Cortex of kidney (tissue), 1 donor: ENCODE measurements at places on chromosomes 3 and 15.

- DNase-seq, result no peak
Observed at GRCh38 chr3:94862703-94863102, 799.8 kb downstream of the NSUN3 start.

GRCh38 chr15:39922462-39923092 lies 2.5 kb upstream of the GPR176 start:
- no peak for DNase-seq

- no peak for DNase-seq
Observed at GRCh38 chr3:49017971-49018706, at the start of gene DALRD3. DALRD3 (minus strand) TSS chr3:49018580; CDS start chr3:49018564, 16 bp downstream.

DNA sequence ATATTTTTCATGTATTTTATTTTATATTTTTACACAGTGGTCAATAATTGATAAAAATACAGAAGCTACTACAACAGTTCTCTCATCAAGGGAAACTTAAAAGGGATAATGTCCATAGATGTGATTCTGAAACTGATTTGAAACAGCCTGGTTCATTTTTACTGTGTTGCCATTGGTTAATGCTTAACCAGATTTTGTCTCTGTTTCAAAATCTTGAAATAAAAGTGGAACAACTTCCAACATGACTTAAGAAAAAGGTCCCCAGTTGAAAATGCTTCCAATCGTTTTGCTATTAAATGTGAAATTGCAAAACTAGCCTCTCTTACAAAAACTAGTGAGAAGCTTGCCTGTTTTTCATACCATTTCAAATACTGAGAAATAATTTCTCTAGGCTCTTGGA lies 240.7 kb downstream of the LPP start:
- DNase-seq, result no peak

DNA sequence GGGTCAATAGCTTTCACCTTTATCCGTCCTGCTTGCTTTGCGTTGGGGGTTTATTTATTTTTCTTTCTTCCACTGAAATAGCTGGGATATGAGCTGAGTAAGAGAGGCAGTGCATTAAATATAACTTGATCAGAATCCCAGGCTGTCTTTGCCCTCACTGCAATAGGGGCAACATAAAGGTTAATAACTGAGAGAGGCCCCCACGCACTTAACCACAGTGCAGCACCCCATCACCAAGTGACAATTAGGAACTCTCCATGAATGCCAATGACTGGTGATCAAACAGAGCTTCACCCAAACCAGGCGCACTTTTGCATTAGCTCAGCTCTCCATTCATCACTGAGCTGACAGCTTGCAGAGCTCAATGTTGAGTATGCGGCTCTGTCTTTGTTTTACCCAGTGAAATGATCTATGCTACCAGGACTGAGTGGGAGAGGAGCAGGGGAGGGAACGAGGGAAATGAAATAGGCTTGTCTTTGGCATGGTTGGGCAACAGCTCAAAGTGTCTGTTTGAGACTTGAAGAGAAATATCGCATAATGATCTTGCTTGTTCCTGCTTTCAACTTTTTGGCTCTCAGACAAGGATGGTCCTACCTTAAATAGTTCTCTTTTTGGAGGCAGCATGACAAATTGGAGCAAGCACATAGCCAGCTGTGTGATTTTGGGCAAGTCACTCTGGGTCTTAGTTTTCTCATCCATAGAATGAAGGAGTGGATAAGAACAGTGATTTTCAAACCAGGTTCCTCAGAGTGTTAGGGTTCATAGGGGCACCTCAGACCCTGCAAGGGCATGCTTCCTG lies 14.5 kb upstream of the GLCE start:
- DNase-seq, result no peak

- DNase-seq, result no peak
Observed at GRCh38 chr3:78798266-78798832, 969.4 kb downstream of the ROBO1 start.

DNA sequence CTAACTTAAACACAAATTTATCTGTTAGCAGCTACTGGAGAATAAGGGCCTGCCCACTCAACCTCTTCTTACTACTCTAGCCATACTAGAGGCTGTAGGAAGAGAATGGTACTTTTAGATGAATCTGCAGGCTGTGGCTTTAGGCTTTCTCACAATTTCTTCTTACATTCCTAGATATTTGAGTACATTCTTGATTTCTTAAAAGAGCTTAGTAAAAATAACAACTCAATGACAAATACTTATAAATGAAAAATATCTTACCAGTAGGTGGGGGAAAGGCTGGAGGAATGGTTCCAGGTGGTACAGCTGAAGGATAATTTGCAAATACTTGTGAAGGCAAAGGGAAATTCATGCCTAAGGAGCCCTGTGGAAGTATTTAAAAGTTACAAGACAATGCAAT lies 92.9 kb upstream of the GK5 start:
- no peak for DNase-seq

DNA sequence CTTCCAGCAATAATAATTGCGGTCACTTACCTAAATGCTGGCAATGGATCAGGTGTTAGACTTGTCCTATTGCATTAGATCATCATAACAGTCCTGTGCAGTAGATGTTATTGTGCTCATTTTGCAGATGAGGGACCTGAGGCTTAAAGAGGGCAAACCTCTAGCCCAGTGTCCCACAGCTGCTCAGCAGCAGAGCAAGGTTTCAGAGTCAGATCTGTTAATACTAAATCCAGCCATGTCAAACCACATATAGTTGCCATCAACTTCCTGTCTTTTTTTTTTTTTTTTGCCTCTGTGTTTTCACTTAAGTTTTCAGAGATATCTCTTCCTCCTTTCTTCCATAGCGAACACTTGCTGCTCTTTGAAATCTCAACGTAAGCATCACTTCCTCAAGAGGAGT lies 12.1 kb downstream of the FEZF2 start:
- DNase-seq, result no peak

DNA sequence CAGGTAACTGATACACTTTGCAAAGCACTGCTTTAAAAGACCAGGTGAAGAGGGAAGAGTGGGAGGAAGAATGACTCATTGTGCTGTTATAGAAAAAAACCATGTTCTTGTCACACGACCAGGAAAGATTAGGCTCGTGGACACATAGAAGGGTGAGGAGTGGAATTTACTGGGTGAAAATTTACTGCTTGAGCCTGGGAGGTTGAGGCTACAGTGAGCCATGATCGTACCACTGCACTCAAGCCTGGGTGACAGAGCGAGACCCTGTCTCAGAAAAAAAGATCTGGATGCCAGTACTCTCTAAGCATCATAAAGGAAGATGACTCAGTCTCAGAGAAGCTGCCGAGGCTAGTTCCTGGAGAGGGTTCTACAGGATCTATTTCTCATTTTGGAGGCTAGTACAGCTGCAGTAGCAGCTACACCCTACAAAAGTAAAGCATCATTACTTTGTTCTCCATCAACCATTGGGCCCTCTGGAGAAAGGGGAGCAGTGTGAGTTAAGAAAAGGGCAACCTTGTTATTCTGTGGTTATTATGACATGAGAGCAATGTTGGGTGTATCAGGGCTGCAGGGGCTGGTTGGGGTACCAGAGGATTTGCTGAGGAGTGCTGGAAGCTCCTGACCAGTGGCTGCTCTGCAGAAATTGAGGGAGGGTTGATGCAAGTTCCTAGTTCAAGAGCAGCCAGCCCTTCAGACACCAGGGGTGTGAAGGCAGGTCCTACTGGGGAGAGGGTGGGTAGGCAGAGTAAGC lies 75.4 kb downstream of the CMTM8 start:
- no peak for DNase-seq

GRCh38 chr15:90915808-90916440 lies 12.8 kb downstream of the MAN2A2 start:
- no peak for DNase-seq
